ENCODE measurements at places on chromosomes 1 and 21.

DNA sequence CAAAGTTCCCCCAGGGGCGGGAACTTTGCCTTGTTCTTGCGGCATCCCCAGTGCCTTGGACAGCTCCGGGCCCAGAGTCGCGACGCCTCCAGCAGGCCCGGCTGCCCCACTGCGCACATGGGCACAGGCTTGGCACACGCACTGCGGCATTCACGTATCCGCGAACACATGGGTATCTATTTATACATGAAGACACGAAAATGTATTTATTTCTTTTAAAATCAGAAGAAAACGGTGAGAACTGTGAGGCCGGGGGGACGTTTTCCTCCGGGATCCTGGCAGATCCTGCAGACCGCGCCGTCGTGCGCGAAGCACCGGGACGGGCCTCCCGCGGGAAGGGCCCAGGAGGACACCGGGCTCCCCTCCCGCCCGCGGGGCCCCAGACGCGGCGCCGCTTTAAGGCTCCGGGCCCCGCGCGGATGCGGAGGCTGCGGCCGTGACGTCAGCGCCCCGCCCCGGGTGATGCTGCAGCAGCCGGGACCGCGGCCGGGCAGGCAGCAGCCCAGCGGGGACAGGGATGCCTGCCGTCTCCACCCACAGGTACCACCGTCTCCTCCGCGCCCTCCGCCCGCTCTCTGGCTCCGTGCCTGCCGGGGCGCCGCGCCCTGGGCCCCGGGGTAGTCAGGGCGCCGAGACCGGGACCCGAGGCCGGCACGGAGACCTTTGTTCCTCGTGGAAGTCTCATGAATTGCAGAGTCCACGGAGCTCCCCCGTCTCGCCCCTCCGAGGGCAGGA, at the start of gene SLC45A1:
TSS of gene SLC45A1 (plus strand) at position 468 of the 735 bp plus-strand sequence. CDS start 6,216 bp downstream, outside the sequence.
- DNase-seq, result peak; percentile 74

DNA sequence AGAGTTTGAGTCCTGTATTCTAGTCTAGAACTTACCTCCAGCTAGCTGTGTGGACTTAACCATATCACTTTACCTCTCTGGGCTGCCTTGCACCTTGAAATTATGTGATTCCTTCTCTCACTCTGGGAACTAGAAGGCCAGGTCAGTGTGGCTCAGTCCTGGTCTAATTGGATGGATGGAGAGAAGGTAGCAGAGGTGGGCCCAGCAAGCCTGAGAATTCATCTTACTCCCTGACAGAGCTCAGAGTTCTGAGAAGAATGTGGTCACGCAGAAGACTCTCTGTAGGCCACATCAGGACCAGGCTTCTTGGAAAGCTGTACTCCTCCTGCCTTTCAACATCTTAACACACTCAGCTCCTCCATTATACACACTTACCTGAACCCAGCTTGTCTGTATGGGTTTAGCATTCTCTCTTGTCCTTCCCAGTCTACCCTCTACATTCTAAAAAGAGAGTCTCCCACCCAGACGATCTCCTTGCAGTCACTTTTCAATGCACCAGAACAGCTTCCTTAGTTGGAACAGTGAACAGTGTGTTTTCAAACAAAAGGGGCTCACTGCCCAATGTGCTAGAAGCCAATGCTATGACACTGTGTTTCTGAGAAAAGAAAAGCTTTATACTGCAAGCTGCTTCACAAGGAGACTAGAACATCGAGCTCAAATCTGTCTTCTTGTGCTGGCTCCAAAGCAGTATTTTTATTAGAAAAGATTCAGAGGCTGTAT, 60.5 kb downstream of the CAPN9 start:
- no peak for DNase-seq

DNA sequence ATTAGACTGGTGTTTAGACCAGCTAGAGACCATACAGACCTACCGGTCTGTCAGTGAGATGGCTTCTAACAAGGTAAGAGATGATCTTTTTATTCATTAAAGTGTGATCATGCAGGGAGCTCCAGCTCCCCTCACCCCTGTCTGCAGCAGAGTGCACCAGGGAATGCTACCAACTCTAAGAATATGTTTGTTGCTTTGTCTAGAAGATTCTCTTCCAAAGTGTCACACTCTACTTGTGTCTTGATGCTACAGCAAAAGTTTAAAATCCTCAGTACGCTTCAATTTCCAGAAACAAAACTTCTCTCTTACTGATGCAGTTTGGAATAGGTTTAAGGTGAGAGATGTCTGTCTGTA, 201.4 kb upstream of the SGIP1 start:
- no peak for DNase-seq

DNA sequence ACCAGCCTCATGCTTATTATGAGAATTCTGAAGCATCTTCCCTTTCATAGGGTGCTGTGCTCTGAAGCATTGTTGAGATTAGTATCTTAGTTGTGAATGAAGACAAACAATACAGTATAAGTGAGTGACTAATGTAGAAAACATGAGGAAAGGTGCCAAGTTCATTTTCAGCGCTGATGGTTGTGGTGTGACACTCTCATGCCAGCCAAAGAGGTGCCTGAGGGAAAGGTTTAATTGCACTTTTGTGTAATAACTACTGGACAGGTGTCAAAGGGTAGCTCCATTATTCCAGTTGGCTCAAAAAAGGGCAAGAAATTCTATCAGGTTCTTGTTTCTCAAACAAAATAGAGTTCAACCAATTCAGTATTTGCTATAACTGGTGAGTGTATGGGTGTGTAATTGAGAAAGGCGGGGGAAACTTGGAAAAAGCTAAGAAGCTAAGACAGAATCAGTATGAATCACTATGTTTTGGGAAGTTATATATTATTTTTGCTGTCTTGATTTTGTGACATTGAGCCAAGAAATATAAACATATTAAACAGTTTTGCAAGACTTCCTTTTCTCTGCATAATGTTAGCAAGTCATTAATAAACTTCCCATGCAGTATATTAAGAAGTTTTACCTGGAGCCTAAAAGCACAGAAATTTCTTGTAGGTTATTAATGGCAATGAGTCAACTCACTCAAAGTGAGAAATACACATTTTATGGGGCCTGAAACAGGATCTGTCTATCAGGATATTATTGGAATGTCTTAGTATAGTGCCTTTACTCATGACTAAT, 31.8 kb downstream of the KCNK2 start:
- DNase-seq, result no peak

GRCh38 chr21:29078869-29079767, 5.7 kb upstream of the CCT8 start:
- no peak for DNase-seq

DNA sequence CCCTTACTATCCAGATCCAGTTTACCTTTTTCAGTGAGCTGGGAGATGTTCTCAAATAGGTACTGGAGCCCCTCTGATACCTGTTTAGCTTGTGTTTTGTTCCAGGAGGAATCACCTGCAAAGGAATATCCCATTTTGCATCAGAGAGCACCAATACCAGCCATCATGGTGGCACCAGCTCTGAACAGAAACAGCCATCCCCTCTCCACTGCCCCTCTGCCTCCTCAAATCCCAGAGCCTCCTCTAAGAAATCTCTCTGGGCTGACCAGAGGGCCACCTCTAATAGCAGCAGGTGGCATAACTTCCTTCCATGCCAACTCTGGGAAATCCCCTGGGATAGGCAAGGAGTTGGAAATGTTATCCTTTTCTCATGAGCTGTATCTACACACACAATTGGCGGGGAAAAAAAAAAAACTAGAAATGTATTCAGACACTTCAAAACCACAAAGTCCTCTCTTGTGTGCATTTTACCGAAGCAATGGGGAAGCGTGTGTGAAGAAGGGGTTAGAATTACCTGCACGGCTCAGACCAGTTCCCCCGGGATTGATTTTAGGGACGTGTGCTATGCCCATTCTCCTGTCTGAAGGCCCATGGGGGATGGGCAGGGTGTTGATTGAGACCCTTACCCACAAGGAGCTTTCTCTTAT, 2.4 kb downstream of the PGLYRP4 start:
- DNase-seq, result no peak

DNA sequence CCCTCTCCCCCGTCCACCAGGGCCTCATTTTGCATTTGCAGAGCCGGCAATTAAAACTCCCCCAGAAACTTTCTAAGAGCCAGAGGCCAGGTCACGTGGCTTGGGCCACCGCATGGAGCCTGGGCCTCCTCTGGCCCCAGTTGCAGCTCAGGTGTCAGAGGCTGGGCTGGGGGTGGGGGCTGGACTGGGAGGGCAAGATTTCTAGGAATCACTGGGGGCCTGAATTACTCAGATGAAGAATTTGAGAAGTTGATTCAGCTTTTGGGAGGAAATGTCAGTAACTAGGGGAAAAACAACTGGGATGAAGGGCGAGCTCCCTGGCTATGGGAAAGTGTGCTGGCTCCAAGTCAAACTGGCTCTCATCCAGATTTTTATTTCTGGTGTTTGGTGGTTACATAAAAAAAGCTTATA, 151.0 kb downstream of the CDC7 start:
- DNase-seq, result no peak

DNA sequence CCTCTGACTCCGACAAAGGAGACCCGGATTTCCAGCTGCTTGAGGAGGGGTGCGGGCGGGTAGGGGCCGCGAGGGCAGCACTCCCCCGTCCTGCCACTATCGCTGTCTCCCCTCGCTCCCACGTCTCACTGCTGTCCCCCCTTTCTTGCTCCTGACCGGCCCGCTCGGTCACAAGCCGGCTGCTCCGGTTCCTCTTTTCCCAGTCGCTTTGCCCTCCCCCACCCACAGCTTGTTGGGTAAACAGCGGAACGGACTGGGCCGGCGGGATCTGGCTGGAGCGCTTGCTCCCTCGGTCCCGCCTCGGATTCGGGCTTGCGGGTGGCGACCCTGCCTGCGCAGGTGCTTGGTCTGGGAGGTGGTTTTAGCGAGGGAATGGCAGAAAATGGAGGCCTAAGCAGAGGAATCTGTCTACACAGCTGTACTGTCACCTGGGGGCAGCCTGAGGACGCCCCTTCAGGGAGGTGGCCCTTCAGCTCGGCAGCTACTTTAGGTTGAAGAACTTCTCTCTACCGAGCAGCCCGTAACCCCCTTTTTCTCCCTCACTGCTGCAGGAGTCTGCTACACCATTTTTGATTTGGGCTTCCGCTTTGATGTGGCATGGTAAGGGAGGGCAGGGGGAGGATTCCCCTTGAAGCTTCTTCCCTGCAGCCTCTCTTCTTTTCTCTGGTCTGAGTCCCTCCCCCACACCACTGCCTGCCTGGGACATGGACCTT, 645 bp downstream of the ATP6V0B start:
- no peak for DNase-seq

GRCh38 chr1:58778385-58779000, 5.4 kb downstream of the JUN start:
- no peak for DNase-seq

DNA sequence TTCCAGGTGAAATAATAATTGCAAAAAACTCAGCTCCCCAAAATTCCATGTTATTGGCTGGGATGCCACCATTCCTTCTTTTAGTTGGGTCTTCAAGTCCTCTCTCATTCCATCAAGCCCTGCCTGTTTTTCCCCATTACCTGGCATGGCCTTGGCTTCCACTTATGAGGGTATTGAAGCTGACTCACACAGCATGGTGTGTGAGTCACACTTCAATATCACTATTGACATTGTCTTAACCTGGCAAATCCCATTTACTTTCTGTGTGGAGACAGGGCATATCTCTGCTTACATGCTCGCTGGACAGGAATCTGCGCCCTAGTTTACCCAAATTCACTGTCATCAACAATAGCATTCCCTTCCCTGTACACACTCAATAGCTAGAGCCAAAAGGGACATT, 1806.8 kb downstream of the BRINP3 start:
- no peak for DNase-seq

DNA sequence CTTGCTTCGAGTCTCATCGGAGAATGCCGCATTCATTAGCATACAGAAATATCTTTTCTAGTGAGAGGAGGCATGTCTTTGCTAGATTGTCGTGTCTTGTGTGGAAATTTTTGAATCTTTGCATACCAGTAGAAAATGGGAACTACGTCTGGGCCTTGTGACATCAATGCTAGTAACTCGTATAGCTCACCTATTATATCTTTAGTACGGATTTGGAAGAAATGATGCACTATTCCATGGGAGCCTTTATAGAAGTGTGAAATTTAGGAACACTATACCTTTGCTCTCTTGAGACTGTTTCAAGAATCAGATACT, 835 bp downstream of the UHMK1 start:
- DNase-seq, result no peak

GRCh38 chr1:26417111-26417759, 6.6 kb downstream of the LIN28A start:
- DNase-seq, result peak; percentile 68

- DNase-seq, result no peak
Observed at GRCh38 chr1:237482777-237483176, 407.9 kb downstream of the ZP4 start.

DNA sequence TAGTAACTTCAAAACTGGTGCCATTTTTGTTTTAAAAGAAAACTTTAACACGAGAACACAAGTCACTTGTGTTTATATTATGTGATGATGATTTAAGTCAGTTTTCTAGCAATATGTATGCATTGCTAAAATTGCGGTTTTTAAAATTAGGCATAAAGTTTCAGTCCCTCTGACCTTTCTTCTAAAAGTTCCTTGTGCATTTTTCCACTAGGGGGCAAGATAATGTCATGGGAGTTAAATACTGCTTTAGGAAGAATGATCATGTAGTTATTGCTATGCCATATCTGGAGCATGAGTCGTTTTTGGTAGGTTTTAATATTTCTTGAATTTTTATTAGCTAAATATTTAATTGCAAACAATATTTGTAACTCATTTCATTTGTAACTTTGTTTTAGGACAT, 10.7 kb downstream of the CDC7 start:
- DNase-seq, result no peak

- no peak for DNase-seq
Observed at GRCh38 chr21:37460196-37460595, 93.6 kb downstream of the DYRK1A start.

Data from stimulated activated CD4-positive, alpha-beta T cell treated with anti-CD3 and anti-CD28 coated beads, Interleukin-15, amount 100 ng/mL, for 1 hour (primary cell).